ENCODE measurements at places on chromosomes 13 and 19.

DNA sequence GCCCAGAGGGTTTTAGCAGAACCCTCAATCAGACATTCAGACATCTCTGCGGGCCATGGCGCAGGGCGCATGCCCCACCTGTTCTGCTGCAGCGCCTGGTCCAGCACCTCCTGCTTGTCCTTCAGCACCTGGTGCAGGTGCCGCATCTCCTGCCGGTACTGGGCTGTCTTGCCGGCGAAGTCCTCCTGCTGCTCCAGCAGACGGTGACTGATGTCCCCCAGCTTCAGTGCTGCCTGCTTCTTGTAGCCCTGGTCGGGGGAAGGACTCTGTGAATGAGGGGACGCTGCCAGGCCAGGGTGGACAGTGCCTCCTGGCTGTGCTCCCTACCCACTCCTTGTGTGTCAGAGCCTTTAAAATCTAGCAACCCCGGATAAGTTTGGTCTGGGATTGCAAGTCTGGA is 12.2 kb upstream of the SLC7A9 start:
- DNase-seq: no peak

- no peak for DNase-seq
Observed at GRCh38 chr13:103862525-103862924, 796.3 kb upstream of the SLC10A2 start.

GRCh38 chr19:30498707-30499106 is 126.5 kb downstream of the ZNF536 start:
- DNase-seq: no peak

DNA sequence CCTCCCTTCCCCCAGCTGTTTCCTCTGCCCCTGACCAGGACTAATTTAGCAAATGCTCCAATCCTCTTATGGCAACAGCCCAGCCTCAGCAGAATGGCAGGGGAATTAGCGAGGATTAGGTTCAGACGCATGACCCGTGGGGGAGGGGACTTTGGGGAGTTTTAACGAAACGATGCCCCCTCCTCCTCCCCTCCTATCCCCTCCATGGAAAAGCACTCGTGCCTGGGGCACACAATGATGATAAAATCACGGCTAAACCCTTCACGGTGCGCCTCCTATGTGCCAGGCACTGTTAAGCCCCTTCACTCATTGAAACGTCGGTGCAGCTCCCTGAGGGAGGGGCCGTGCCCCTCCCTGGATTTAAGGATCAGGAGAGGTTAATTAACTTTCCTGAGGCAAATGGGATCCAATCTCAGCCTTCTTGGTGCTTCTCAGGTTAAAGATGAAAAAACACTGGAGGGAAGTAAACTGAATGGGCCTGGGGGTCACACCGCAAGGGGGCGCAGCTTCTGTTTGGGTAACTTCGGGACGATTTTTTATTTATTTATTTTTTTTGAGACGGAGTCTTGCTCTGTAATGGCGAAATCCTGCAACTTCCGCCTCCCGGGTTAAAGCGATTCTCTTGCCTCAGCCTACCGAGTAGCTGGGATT is 10.1 kb upstream of the TPRX2 start:
- no peak for DNase-seq

GRCh38 chr19:40286971-40287421 is 1.9 kb upstream of the AKT2 start:
- no peak for DNase-seq

GRCh38 chr19:43723588-43723987 is 7.7 kb downstream of the IRGC start:
- no peak for DNase-seq

- no peak for DNase-seq
Observed at GRCh38 chr19:48618278-48618915, 581 bp downstream of the RPL18 start.

GRCh38 chr13:48401480-48401879 is 11.4 kb downstream of the LPAR6 start:
- no peak for DNase-seq

DNA sequence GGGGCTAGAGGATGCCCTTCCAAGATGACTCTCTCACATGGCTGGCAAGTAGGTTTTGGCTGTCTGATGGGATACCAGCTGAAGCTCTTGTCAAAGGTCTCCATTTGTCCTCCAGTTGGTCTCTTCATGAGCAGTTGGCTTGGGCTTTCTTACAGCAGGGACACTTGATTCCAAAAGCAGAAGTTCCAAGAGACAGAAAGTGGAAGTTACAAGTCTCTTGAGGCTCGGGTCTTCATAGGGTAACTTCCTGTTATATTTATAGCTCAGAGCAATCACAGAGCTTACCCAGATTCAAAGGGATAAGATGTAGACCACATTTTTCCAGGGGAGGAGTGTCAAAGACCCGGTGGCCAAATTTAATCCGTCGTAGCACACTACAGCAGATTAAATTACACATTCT is 440.0 kb downstream of the RFC3 start:
- DNase-seq: no peak

DNA sequence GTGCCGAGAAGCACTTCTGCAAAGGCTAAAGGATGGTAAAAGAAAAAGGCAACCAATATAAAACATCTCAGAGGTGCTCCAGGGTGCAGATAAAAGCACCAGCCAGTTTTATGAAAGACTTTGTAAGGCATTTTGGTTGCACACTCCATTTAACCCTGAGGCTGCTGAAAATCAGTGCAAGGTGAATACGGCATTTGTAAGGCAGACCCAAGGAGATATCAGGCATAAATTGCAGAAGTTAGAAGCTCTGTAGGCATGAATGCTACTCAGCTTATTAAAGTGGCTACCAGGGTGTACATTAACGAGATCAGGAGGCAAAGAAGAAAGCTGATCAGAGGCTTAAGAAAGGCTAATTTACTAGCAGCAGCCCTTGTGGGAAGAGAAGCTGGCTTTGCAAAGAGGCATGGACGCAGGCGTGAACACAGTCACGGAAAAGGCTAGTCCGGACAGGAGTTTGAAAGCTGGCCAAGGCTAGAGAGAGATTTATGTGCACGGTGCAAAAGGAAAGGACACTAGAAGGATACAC is 99.6 kb downstream of the ZNF429 start:
- no peak for DNase-seq

DNA sequence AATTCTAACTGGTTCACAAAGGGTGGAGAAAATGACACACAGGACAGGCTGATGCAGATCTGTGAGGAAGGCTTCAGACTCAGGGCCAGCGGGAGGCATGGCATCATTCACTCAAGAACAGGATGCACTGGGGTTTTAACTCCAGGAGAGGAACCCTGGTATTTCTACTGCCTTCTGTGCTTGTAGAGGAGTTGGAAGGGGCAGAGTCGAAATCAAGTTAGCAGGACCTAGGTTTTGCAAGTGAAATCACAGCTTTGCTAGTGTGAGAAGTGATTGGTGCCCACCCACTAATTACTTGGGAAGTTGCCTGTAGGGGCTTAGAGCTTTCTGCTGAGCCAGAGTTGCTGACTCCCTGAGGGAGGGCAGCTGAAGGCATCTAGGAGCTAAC is 92.7 kb downstream of the AKAP11 start:
- DNase-seq: no peak

DNA sequence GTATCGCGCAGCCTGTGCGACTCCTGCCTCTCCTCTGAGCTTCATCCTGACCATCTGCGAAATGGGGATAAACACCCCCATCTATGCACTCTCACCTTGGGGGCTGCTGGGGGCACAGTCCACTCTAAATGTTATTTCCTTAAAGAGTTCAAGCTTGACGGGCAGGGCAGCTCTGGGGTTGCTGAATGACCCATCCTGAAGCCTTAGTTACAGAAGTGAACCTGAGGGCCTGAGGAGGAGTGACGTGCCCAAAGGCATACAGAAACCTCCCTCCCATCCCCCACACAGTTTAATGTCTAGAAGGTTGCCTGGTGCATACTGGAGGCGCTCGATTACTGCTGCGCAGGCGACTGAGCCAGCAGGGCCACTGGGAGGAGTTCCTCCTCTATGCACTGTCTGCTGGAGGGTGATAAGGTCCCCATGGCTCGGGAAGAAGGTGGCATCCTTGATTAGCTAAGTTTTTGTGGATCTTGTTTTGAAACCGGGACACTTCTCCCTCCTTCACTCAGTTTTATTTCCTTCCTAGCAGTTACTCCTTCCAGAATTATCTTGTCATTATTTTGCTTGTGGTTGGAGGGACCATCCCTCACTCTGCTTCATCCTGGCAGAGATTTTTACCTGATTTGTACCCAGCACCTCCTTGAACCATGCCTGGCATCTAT is 572 bp upstream of the FKBP8 start:
- no peak for DNase-seq

DNA sequence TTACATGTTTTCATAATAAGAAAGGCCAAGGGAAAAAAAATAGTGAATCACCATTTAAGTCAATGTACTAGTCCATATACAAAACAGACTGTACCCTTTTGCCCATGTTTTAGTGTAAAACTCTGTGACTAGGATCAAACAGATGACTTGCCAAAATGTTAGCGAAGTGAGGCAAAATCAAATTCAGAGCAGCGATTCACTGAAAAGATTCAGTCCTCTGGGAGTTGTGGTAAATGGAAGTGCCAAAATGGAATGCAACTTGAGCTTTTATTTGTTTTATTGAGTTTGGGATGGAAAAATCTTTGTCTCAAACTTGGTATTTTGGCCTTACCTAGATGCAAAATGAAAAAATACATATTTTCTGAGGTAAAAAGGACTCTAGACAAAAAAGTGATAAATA is 9.1 kb downstream of the CDADC1 start:
- DNase-seq: no peak

- no peak for DNase-seq
Observed at GRCh38 chr13:32023096-32023495, 8.5 kb upstream of the FRY start.

DNA sequence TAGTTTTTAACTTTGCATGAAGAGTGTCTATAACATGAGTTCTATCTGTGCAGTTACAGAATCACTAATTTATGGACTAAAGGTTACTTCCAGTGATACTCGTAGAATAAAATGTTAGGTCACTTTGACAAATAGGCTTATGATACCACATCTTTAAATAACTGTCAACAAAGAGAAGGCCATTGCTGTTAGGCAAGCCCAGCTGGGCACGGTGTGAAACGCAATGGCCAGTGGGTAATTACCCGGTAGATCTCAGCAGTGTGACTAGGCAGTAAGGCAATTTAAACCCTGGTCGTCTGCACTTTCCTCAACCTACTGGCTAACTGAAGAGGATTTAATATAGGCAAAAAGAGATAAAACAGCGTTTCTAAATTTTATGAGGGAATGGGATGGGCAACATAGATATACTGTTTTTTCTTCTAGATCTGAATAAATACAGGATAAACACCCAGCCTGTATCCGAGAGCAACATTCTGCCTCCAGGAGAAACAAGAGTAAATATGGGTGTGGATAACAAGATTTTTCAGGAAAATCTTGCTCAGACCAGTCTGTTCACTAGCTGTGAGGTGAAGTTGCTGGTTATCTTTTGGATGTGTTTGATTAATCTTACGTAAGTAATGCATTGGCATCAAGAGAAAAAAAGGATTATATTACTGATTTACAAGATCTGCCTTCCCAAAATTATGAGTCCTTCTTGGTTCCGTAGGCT is 631.3 kb downstream of the EFNB2 start:
- no peak for DNase-seq

DNA sequence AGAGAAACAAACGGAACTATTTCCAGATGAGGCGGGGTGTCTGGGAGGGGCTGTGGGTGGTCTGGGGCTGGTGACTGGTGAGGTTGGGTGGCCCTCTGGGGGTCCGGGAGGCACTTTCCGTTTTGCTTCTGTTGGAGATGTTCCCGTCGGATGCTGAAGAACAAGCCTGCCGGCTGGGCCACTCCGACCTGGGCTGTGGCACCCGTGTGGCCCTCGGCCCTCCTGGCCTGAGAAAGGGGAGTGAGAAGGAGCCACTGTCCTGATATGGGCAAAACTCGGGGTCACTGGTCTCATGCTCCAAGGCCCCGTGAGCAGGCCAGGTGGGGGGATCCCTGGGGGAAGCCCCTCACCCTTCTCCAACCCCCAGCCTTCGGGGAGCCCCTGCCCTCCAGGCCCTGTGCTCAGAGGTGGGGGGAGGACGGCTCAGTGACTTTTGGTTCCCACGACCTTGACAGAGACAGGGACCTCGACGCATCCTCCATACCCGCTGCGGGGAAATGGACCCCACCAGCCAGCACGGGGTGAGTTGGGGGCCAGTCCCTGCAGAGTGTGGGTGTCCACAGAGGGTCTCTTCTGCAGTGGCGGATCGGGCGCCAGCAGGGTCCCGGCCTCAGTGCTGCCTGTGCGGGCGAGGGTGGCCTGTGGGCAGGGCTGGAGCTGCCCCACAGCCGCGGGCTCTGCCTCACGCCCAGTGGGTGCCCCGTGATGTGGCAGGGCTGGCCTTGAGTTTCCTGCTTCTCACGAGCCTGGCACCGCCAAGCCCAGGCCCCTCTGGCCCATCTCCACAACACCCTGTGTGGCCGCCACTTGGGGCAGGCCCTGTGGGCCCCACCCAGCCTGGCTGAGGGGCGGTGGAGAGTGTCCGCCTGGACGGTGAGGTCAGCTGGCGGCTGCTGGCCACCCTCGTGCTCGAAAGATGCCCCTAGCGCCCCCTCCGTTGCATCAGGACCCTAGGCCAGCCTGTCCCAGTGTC is 4.4 kb upstream of the TBXA2R start:
- no peak for DNase-seq

GRCh38 chr19:58460039-58460438 is 6.8 kb upstream of the ZNF324 start:
- DNase-seq: no peak

DNA sequence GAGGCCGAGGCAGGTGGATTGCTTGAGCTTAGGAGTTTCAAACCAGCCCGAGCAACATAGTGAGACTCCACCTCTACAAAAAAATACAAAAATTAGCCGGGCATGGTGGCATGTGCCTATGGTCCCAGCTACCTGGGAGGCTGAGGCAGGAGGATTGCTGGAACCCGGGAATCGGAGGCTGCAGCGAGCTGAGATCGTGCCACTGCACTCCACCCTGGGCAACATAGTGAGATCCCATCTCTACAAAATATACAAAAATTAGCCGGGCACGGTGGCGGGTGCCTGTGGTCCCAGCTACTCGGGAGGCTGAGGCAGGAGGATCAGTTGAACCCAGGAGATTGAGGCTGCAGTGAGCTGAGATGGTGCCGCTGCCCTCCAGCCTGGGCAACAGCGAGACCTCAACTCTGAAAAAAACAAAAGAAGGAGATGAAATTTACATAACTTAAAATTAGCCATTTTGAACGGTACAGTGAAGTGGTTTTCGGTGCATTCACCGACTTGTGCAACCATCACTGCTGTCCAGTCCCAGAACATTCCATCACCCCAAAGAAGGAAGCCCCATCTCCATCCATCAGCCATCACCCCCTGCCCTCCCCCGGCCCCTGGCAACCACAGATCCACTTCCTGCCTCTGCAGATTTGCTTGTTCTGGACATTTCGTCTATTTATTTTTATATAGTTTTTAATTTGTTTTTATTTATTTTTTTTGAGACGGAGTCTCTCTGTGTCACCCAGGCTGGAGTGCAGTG is 1.6 kb upstream of the AZU1 start:
- no peak for DNase-seq

Data from vagina (tissue), 2 donors.